ENCODE measurements at places on chromosomes 1 and 21. TPM values are rescaled to one million over a fixed set of nuclear protein-coding genes. Genes with fewer than 3 reads are reported as not detected.

The OR2M3 gene
- not detected for total RNA-seq

The DENND2C gene
- total RNA-seq: 4.2 TPM

The PLOD1 gene
- total RNA-seq: 129 TPM

The HSD3B1 gene
- total RNA-seq: not detected

The SELL gene
- total RNA-seq: 5.2 TPM

The DPH5 gene
- total RNA-seq: 35.0 TPM

The USH2A gene
- 48.3 TPM for total RNA-seq

The CDA gene
- not detected for total RNA-seq

The SPRR2A gene
- not detected for total RNA-seq

The RORC gene
- total RNA-seq: 1.6 TPM

The DEPDC1 gene
- total RNA-seq: 8.6 TPM

The RGS7 gene
- 8.0 TPM for total RNA-seq

The NR1I3 gene
- total RNA-seq: not detected

The AKR7A3 gene
- total RNA-seq: 3.3 TPM

The FAM131C gene
- total RNA-seq: 4.0 TPM

The NMNAT2 gene
- 7.5 TPM for total RNA-seq

The PADI1 gene
- total RNA-seq: 0.33 TPM

The TSPAN1 gene
- 0.49 TPM for total RNA-seq

The TSHB gene
- not detected for total RNA-seq

The ANGPTL7 gene
- 33.2 TPM for total RNA-seq

The C8A gene
- total RNA-seq: not detected

The GNB1 gene
- total RNA-seq: 253 TPM

The AMY1C gene
- total RNA-seq: not detected

The NUDT4B gene
- total RNA-seq: 33.9 TPM

The IL24 gene
- total RNA-seq: not detected

The LCE1F gene
- not detected for total RNA-seq

The AVPR1B gene
- total RNA-seq: not detected

The CYP4A22 gene
- total RNA-seq: not detected

The SLC1A7 gene
- 148 TPM for total RNA-seq

The ACOT11 gene
- 26.9 TPM for total RNA-seq

The ADAR gene
- 106 TPM for total RNA-seq

The LAMTOR2 gene
- 30.1 TPM for total RNA-seq

The MR1 gene
- total RNA-seq: 6.2 TPM

The ACTL8 gene
- total RNA-seq: not detected

The RHEX gene
- 1.6 TPM for total RNA-seq

The PAQR6 gene
- 4.6 TPM for total RNA-seq

The OPRD1 gene
- 5.2 TPM for total RNA-seq

The SLC44A3 gene
- total RNA-seq: 5.6 TPM

The WDTC1 gene
- total RNA-seq: 48.7 TPM

The TPTE gene
- not detected for total RNA-seq
